Left renal pelvis (tissue), 4 donors: ENCODE measurements at places on chromosomes 2 and 18. TPM values are rescaled to one million over a fixed set of nuclear protein-coding genes. Genes with fewer than 3 reads are reported as not detected.

PCARE gene
- polyA plus RNA-seq = 0.24 TPM

PTCD3 gene
- polyA plus RNA-seq = 147 TPM

CHCHD5 gene
- 34.9 TPM for polyA plus RNA-seq

LBX2 gene
- polyA plus RNA-seq = 1.3 TPM

SSB gene
- 201 TPM for polyA plus RNA-seq

ASB18 gene
- polyA plus RNA-seq = 0.09 TPM

DNA sequence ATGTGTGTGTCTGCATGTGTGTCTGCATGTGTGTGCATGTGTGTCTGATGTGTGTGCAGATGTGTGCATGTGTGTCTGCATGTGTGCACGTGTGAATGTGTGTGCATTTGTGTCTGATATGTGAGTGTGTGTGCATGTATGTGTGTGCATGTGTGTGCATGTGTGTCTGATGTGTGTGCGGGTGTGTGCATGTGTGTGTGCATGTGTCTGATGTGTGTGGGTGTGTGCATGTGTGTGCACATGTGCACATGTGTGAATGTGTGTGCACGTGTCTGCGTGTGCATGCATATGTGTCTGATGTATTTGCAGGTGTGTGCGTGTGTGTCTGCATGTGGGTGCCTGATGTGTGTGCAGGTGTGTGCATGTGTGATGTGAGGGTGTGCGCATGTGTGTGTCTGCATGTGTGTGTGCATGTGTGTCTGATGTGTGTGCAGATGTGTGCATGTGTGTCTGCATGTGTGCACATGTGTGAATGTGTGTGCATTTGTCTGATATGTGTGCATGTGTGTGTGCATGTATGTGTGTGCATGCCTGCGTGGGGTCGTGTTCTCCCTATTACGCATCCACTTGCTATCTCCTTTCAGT is 470.1 kb upstream of the HS6ST1 start:
- no peak for DNase-seq

GRCh38 chr2:112155331-112156151 is 17.4 kb downstream of the FBLN7 start:
- no peak for DNase-seq

GRCh38 chr2:129192841-129193253 is 786.6 kb upstream of the RAB6C start:
- DNase-seq = no peak

- no peak for DNase-seq
Observed at GRCh38 chr18:59061914-59062642, 77.6 kb upstream of the SEC11C start.

- DNase-seq = no peak
Observed at GRCh38 chr2:171655586-171655985, 31.7 kb upstream of the DYNC1I2 start.
